ENCODE measurements at places on chromosomes 12 and 14. TPM values are rescaled to one million over a fixed set of nuclear protein-coding genes. Genes with fewer than 3 reads are reported as not detected.

DNA sequence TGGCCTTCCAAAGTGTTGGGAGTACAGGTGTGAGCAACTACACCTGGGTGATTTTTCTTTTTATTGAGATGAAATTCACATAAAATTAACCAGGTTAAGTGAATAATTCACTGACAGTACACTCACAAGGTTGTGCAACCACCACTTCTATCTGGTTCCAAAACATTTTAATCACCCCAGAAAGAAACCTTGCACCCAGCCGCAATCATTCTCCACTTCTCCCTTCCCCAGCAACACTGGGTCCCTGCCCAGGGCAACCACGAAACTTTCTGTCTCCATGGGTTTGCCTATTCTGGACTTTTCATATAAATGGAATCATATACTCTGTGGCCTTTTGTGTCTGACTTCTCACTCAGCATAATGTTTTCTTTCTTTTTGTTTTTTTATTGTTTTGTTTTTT is 26.3 kb upstream of the MLXIP start:
- peak; percentile 37 for DNase-seq

- DNase-seq: peak; percentile 37
Observed at GRCh38 chr14:68308726-68309520, 483.9 kb downstream of the ZFP36L1 start.

Gene IAPP
- total RNA-seq: not detected

Gene KRT6A
- not detected for total RNA-seq

Gene MDGA2
- not detected for total RNA-seq

Gene ZFYVE26
- 27.6 TPM for total RNA-seq

DNA sequence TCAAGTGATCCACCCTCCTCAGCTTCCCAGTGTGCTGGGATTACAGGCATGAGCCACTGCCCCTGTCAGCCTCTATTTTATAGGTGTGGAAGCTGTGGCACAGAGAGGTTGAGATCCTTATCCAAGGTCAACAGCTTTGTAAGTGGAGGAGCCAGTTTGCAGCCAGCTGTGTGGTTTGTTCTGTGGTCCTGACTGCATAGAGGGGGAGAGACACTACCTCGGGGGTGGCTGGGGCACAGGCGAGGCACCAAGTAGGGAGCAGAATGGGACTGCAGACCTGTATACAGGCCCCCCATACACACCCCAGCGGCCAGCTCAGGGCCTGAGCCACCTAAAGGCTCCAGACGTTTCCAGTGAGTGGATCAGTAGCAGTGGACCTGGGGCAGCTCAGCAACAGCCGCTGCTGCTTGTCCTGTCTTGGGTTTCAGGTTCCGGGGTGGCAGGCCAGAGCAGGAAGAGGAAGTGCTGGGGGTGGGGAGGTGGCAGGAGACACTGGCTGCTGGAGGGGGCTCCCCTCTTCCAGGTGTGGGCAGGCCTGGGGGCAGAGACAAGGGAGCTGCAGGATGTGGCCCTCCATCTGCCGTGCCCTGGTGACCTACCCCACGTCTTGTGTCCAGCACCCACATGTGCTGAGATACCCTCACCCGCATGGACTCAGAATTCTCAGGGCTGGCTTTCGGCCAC is 11.0 kb downstream of the ORAI1 start:
- no peak for DNase-seq

- DNase-seq: peak; percentile 2
Observed at GRCh38 chr14:76576047-76576741, 185.1 kb upstream of the VASH1 start.

GRCh38 chr12:62833634-62834033 is 101.3 kb downstream of the PPM1H start:
- no peak for DNase-seq

Gene SELPLG
- total RNA-seq: 1.3 TPM

Gene TAS2R8
- 0.43 TPM for total RNA-seq

DNA sequence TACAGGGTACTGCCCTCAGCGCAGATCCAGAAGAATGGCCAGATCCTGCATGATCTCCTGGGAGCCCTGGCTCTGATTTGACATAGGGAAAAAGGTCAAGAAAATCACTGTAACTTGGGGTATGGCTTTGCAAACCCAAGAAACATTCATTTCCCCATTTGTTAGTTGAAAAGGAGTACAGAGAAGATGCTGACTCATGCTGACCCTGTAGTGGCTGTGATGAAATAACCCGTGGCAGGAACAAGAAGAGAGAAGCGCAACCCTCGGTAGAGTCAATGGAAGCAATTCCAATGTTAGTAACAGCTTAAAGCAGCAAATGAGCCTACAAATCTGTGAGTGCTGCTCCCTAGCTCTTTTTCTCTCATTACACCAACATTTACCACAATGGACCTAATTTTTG is 281.6 kb upstream of the NPAS3 start:
- peak; percentile 77 for DNase-seq

All from fibroblast of villous mesenchyme (primary cell).